ENCODE measurements at places on chromosomes 6 and 20. TPM values are rescaled to one million over a fixed set of nuclear protein-coding genes. Genes with fewer than 3 reads are reported as not detected.

Gene SIRPD
- not detected for total RNA-seq

Gene HCK
- 5.1 TPM for total RNA-seq

Gene ADGB
- total RNA-seq: 2.5 TPM

Gene NKAPL
- total RNA-seq: 4.6 TPM

Gene KIAA0408
- 105 TPM for total RNA-seq

Gene CASP8AP2
- 39.9 TPM for total RNA-seq

Gene PRDM1
- total RNA-seq: 1.8 TPM

Gene STX11
- 1.4 TPM for total RNA-seq

Gene PRSS16
- not detected for total RNA-seq

Gene LINC00237
- total RNA-seq: 10.8 TPM

Gene PGC
- not detected for total RNA-seq

Gene ULBP2
- total RNA-seq: 2.1 TPM

Gene SRSF12
- 45.0 TPM for total RNA-seq

Gene ZC3H12D
- total RNA-seq: 0.92 TPM

Gene VGLL2
- 0.46 TPM for total RNA-seq

Gene SCRT2
- 0.92 TPM for total RNA-seq

Gene C6orf132
- total RNA-seq: 0.23 TPM

Gene TAAR1
- total RNA-seq: not detected

Gene CENPB
- total RNA-seq: 45.7 TPM

Gene OPRM1
- 56.7 TPM for total RNA-seq

Gene MDFI
- total RNA-seq: 21.7 TPM

Gene GHRH
- 2.3 TPM for total RNA-seq

Gene CHMP4B
- 39.4 TPM for total RNA-seq

Gene NKX2-2
- total RNA-seq: 3.5 TPM

Gene WASF1
- 66.4 TPM for total RNA-seq

Gene BRD2
- total RNA-seq: 87.0 TPM

Gene TRIM10
- 0.23 TPM for total RNA-seq

Gene TOP1
- total RNA-seq: 26.8 TPM

Gene OXT
- total RNA-seq: 46.4 TPM

Gene REV3L
- total RNA-seq: 129 TPM

Gene ANKRD6
- 66.2 TPM for total RNA-seq

Gene MCCD1
- total RNA-seq: not detected

Gene SLC35D3
- 1.4 TPM for total RNA-seq

Gene GPR63
- total RNA-seq: 14.3 TPM

Gene IYD
- total RNA-seq: 0.69 TPM

Gene WFDC12
- total RNA-seq: not detected

Gene TULP1
- not detected for total RNA-seq

Gene TBXT
- total RNA-seq: not detected

Gene HLA-DMB
- 2.3 TPM for total RNA-seq

Gene OR2B6
- not detected for total RNA-seq

Gene MAFB
- total RNA-seq: 4.2 TPM

Gene LRP11
- 41.3 TPM for total RNA-seq

Gene TUBB2B
- 2,535 TPM for total RNA-seq

Gene SLC17A4
- total RNA-seq: not detected

Gene PKIB
- total RNA-seq: 32.5 TPM

Gene MLIP
- total RNA-seq: 9.7 TPM

Gene HLA-DPA1
- 2.1 TPM for total RNA-seq

Gene PTGIS
- 11.1 TPM for total RNA-seq

Gene MCUR1
- total RNA-seq: 30.2 TPM

Gene PPIL4
- 54.0 TPM for total RNA-seq

Gene TINAG
- not detected for total RNA-seq

Gene BTN2A1
- total RNA-seq: 15.5 TPM

Gene CENPQ
- total RNA-seq: 8.1 TPM

Gene DZANK1
- 6.0 TPM for total RNA-seq

Gene PCK1
- total RNA-seq: not detected

Measured in diencephalon (tissue), 1 donor.